ENCODE measurements at places on chromosomes 11 and 22.
A peak's percentile ranks its signal among the peaks of the same experiment; 100 is the strongest.

DNA sequence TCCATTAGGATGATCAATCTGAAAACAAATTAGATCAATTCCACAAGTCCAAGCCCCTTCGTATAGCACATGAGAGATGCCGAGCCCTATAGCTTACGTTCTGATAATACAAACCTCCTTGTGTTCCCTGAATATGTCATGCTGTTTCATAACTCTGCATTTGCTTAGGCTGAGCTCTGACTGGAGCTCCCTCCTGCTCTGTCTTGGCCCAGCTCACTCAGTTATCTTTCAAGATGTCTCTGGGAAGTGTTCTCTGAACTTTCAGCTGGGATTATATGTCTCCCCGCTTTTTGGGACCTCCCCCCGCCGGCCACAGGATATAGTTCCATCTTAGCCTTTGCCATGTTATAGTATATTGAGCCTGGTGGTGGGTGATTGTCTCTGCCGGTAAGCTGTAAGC lies 44.0 kb downstream of the FDX1 start:
- no peak for DNase-seq

DNA sequence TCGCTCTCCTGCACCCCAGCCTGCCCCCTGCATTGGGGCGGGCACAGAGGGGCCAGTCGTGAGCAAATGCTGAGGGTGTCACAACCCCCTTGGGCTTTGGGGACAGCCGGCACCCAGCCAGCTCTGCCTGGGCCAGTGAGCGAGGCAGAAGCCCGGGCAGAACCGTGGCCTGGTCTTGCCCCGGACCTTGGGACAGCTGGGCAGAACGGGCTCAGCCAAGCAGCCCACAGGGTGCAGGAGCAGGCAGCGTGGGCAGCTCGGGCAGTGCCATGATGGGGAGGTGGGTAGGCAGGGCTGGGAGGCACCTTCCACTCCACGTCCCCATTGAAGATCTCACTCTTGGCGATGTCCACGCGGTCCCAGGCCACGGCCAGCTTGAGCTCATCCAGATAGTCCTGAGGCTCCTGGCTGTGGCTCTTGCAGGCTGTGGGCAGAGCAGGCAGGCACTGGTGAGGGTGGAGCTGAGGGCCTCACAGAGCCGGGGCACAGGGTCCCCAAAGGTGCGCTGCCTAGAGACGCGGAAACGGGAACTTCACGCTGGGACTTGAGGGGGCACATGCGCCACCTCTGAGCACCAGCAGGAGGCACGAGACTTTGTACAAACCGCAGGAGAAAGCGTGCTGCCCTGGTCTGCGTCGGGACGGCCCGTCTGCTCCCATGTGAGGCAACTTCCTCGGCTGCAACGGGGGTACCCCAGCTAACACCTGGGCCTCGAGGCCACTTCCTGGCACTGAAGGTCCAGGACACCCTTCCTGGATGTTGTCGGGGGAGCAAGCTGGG lies 15.2 kb downstream of the TSSC4 start:
- no peak for DNase-seq

DNA sequence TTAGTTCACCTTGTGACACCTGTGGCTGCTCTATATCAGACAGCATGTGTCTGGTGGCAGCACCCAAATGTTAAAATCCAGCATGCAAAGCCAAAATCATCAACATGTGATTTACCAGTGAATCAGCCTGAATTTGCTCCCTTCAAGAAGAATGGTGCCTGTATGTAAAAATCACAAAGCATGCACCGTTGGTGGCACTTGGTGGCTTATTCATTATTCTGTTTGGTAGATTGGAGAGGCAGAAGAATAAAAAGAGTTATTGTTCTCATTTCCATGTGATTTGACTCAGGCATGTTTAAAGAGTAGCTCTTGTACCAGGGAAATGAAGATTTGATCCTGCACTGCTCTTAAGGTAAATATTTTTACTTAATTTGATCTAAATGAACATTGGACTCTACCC lies 143.9 kb upstream of the MPPED2 start:
- DNase-seq: no peak

GRCh38 chr22:38700789-38701628 lies at the start of gene JOSD1:
JOSD1 (minus strand) TSS chr22:38700943; CDS start chr22:38699987, 956 bp downstream.
- DNase-seq: peak; percentile 98

- no peak for DNase-seq
These were observed 25.8 kb downstream of the TSKU start for GRCh38 chr11:76808996-76809395.

- DNase-seq: no peak
These were observed 4.1 kb upstream of the ARHGAP20 start for GRCh38 chr11:110716361-110716760.

- no peak for DNase-seq
These were observed 11.5 kb upstream of the YWHAH start for GRCh38 chr22:31932863-31933262.

GRCh38 chr22:28841111-28841510 lies 40.7 kb upstream of the XBP1 start:
- DNase-seq: no peak

GRCh38 chr22:19527861-19528417 lies 3.7 kb upstream of the CLDN5 start:
- no peak for DNase-seq

DNA sequence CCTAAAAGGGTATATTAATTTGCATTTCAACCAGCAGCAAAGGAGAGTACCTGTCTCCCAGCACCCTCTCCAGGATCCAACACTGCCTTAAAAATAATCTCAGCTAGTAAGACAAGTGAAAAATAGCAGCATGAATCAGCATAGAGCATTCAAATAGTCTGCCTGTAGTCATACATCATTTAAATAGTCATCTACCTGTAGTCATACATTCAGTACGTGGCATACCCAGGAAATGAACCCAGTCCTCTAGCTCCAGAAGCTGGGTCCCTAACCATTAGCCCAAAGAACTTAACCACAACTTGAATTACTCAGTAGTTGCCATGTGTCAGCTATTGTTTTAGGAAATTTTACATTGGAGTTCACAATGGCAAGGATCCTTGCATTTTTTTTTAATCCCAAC lies 9.3 kb downstream of the TENM4 start:
- DNase-seq: no peak

- DNase-seq: no peak
These were observed 416.1 kb downstream of the MN1 start for GRCh38 chr22:27385261-27385998.

DNA sequence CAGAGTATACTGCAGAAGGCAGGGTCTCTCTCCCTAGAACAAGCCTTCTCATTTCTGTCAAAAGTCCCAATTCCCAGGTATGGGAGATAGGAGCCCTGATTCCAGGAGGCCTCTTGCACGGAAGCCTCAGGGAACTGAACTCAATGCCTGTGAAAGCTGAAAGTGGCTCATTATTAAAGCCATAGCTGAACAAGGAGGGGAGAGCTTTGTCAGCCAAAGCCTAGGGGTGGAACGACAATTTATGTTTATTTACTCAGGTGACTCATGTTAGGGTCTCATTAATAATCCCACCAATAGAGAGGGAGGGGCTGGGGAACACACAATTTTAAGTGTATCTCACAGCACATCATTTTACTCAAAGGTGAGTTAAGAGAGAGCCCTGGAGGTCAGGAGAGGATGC lies 44.9 kb downstream of the DSCAML1 start:
- no peak for DNase-seq

DNA sequence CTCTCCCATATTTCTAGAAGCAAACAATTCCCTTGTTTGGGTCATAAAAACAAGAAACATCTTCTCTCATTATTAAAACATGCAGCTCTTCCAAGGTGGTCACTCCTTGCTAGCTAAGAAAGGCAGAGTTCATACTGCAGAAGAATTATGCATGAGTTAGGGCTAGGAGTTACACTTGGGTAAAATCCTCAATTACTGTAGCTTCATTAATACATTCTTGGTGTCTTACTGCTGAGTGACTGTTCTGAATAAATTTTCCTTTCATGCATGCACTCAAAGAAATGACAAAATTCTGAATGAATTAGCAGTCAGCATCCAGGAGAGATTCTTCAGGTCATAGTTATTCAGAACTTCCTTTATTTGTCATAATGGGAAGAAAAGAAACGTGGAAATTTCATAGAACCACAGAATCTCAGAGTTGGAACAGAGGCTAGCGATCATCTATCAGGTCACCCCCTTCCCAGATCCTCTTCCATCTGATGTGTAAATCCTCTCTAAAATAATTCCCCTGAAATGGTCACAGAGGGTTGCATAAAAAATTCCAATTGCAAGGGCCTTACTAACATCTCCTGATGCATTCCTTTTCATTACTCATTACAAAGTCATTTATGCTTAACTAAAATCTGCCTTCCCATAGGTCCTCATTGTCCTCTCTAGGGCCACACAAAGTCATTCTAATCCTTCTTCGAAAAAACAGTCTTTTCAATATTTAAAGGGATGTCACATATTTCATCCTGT lies 771.5 kb downstream of the DLG2 start:
- no peak for DNase-seq

GRCh38 chr11:15101072-15101709 lies 13.5 kb upstream of the INSC start:
- DNase-seq: peak; percentile 6

DNA sequence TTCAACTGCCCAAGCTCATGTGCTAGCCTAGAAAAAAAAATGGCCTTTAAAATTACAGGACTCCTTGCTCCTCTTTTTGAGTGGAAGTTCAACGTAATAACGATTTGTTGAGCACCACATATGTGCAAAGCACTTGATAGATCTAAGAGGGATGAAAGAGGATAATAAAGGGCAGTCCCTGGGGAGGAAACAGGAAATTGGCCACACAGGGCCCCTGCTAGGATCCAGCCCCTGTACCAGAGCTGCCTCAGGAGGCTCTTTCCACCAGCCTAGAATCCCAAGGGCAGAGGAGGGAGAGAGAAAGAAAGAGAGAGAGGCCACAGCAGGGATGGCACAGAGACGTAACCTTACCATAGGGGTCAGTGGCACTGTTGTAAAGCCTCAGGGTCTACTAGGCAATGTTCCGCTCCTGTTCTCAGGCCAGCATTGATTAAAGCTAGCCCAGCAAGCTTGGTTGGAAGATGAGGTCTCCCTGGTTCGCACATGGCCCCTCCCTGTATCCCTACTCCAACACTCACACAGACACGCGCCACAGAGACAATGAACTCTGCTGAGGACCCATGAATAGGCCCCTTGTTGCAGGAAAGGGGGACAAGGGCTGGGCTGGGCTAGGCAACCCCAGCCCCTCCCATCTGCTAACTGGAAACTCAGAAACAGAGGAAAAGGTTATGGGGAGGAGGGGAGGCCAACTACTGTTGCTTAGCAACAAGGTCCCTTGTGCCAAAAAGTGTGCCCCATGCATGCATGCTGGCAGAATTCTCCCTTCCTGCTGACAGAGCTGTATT lies at the start of gene TMPRSS5:
Gene TMPRSS5 (minus strand): TSS at position 438 of the 785 bp plus-strand sequence. CDS start 84 bp downstream, at position 354.
- DNase-seq: no peak

GRCh38 chr11:15852179-15852578 lies 504.2 kb downstream of the SOX6 start:
- no peak for DNase-seq

- DNase-seq: no peak
These were observed 52.2 kb downstream of the PRDM10 start for GRCh38 chr11:129950101-129951091.

DNA sequence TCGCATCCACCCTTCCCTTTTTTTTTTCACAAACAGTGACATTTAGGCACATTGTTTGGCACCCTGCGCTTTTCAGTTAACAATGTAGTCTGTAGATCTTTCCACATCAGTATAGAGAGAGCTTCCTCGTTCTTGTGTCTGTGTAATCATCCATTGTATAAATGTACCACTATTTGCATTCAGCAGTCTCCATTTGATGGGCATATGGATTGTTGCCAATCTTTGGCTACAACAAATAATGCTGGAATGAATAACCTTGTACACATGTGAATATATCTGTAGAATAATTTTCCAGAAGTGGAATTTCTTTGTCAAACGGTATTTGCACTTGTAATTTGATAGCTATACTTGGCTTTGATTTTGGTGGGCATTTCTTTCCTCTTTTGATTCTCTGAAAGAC lies 17.1 kb downstream of the MPEG1 start:
- no peak for DNase-seq

DNA sequence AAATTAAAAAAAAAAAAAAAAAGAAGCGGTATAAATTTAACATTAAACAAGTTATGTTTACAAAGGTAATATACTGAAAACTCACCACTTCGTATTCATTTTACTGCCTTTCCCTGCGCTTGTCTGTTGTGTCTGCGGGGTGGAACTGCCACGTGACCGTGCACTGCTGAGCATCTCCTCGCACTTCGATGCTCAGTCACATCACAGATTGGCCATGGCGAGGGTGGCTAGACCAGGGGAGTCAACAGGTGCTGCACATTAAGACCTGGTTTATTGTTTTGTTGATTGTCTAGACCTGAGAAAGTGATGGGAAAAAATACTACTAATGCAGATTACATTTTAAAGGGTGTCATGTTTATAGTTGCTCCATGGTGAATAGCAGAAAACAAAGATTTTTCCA lies 22.8 kb upstream of the TUB start:
- no peak for DNase-seq

GRCh38 chr11:130932086-130932712 lies 15.9 kb upstream of the SNX19 start:
- DNase-seq: no peak

DNA sequence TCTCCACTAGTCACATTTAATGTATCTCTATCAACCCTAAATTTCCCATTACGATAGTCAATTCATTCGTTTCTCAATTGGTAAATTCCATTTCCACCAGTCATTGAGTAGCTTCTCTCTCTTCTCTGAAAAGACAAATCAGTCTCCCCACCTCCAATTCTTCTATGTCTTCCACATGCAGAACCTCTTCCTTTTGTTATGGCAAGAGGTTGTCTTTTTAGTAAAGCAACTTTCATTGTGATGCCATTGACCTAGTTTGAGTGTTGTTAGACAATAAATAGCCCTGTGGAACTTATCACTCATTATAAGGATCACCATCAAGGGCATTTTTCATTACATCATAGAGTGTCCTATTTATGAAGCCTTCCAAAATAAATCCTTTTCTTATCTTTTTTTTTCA lies 340.9 kb downstream of the LRRC4C start:
- DNase-seq: no peak

DNA sequence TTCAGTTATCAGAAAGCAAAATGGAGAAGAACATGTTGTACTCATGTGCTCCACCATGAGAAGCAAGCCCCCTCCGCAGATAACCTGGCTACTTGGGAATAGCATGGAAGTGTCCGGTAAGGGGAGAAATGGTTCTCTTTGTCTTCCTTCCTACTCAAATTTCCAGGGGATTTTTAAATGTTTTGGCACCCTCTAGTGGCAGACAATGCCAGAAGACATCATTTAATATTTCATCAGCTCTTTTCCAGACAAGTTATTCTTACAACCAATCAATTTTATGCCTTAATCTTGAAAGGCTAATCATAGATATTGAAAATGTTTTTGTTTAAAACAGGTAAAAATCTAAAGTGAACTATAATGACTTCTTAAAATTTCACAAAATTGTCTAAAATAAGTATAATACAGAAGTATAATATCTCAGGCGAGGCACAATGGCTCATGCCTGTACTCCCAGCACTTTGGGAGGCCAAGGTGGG lies 15.7 kb downstream of the CRTAM start:
- DNase-seq: no peak
